Breast epithelium (tissue), 4 donors: ENCODE measurements at places on chromosomes 4 and X. TPM values are rescaled to one million over a fixed set of nuclear protein-coding genes. Genes with fewer than 3 reads are reported as not detected.

DNA sequence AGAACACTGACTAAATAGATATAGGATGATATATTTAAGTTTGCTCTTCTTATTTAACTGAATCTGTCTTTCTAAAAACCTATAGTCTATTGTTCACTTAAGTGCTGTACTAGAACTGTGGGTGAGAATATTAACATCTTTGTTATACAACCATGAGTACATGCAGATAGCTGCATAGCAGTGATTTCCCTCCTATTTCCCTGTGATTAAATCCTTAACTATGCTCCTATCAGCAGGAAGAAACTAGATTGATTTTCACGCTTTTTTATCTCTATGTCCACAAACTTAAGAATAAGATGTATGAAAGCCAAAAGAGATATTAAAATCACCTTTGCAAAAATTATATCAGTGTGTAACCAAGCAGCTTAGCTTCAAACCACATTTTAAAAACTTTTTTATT lies 11.3 kb upstream of the UGT2A3 start:
- no peak for DNase-seq
- H3K4me3 ChIP-seq = no peak overlapping the region
- no peaks in the 10 kb centered on the region for H3K4me1 ChIP-seq
- H3K27ac ChIP-seq = no peak overlapping the region
- no peaks in the 10 kb centered on the region for H3K27me3 ChIP-seq
- no peaks in the 10 kb centered on the region for H3K36me3 ChIP-seq

Gene GABRG1
- total RNA-seq = not detected

- no peaks in the 10 kb centered on the region for H3K36me3 ChIP-seq
- no peak overlapping the region for H3K4me3 ChIP-seq
- DNase-seq = no peak
- no peaks in the 10 kb centered on the region for H3K4me1 ChIP-seq
Measured at GRCh38 chrX:24241822-24242648, 71.8 kb downstream of the SUPT20HL2 start.

DNA sequence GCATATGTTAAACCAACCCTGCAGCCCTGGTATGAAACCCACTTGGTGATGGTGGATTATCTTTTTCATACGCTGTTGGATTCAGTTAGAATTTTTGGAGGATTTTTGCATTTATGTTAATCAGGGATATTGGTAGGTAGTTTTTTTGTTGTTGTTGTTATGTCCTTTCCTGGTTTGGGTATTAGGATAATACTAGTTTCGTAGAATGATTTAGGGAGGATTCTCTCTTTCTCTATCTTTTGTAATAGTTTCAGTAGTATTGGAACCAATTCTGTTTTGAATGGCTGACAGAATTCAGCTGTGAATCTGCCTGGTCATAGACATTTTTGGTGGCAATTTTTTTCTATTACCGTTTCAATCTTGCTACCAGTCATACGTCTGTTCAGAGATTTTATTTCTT lies 305.4 kb downstream of the IDS start:
- H3K27me3 ChIP-seq = no peaks in the 10 kb centered on the region
- H3K27ac ChIP-seq = no peak overlapping the region
- no peak for DNase-seq
- H3K4me1 ChIP-seq = no peaks in the 10 kb centered on the region
- peaks cover 4% of the 10 kb centered on the region for H3K36me3 ChIP-seq
- H3K4me3 ChIP-seq = no peak overlapping the region

DNA sequence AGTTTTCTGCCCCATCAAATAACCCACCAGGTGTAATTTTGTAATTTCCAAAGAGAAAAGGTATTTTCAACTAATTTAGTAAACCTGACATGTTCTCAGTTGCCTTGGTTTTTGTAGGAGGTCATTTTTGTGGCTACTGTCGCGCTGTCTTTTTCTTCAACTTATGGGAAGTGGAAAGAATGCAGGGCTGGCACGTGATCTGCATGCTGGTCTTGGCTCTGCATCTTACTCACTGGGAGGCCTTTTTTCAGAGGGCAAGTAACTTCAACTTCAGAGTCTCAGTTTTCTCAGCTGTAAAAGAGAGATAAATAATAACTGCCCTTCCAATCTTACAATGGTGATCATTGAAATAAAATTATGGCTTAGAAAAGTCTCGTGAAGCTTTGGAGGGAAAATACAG lies 109.9 kb upstream of the SMIM10 start:
- H3K27ac ChIP-seq = no peak overlapping the region
- no peaks in the 10 kb centered on the region for H3K36me3 ChIP-seq
- H3K27me3 ChIP-seq = peaks cover 33% of the 10 kb centered on the region
- H3K4me1 ChIP-seq = no peaks in the 10 kb centered on the region
- H3K4me3 ChIP-seq = no peak overlapping the region

DNA sequence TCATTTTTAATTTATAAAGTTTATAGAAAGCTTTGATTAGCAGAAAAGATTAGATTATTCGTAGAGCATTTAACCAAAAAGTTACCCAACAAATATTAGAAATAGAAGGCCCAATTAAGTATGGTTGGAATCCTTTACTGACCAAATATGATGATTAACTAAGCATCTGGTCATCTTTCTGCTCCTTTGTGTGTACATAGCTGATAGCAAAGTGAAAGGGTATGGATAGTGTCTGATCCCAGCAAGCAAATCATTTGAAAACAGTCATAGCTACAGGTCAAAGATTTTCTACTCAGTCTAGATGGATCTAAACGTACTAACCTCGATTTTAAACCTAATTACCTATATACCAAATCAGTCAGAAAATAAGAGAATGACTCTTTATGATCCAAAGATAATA lies 7.3 kb upstream of the MAB21L2 start:
- H3K36me3 ChIP-seq = no peaks in the 10 kb centered on the region
- no peaks in the 10 kb centered on the region for H3K27me3 ChIP-seq
- H3K4me1 ChIP-seq = no peaks in the 10 kb centered on the region
- no peak overlapping the region for H3K27ac ChIP-seq

DNA sequence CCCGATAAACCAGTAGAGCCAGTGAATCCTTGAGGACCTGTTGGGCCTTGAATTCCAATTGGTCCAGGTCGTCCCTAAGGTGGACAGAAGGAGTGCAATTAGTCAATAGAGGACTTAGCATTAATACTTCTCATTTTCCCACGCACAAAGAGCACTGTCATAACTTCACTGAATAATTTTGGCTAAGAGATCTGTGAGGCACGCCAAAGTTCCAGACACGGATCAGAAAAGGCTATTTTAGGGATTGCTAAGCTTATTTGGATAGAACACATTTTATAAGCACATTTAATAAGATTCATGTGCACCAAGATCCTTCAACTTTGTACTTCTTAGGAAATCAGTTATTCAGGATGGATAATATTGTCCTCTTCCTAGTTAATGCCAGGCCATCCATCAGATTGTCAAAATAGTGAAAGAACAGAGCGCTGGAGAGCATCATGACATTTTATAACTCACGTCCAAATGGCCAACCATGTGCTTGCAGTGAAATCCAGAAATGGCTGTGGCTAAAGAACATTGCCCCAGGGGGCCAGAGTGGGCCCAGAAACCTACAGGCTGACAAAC lies 129.8 kb downstream of the ATG4A start:
- no peaks in the 10 kb centered on the region for H3K36me3 ChIP-seq
- no peak overlapping the region for H3K4me3 ChIP-seq
- no peak overlapping the region for H3K27ac ChIP-seq
- no peaks in the 10 kb centered on the region for H3K4me1 ChIP-seq

Gene GRPEL1
- total RNA-seq = 20.2 TPM

GRCh38 chrX:79366556-79366872 lies 620 bp downstream of the ITM2A start:
- no peaks in the 10 kb centered on the region for H3K36me3 ChIP-seq
- H3K4me3 ChIP-seq = peak overlapping the region; percentile 60
- no peaks in the 10 kb centered on the region for H3K27me3 ChIP-seq
- no peak for DNase-seq
- no peaks in the 10 kb centered on the region for H3K4me1 ChIP-seq
- peak overlapping the region; percentile 62 for H3K27ac ChIP-seq

- H3K27ac ChIP-seq = no peak overlapping the region
- no peaks in the 10 kb centered on the region for H3K4me1 ChIP-seq
- peaks cover 34% of the 10 kb centered on the region for H3K27me3 ChIP-seq
- DNase-seq = no peak
- no peak overlapping the region for H3K4me3 ChIP-seq
Measured at GRCh38 chrX:140163371-140164159, 198.2 kb upstream of the CXorf66 start.

DNA sequence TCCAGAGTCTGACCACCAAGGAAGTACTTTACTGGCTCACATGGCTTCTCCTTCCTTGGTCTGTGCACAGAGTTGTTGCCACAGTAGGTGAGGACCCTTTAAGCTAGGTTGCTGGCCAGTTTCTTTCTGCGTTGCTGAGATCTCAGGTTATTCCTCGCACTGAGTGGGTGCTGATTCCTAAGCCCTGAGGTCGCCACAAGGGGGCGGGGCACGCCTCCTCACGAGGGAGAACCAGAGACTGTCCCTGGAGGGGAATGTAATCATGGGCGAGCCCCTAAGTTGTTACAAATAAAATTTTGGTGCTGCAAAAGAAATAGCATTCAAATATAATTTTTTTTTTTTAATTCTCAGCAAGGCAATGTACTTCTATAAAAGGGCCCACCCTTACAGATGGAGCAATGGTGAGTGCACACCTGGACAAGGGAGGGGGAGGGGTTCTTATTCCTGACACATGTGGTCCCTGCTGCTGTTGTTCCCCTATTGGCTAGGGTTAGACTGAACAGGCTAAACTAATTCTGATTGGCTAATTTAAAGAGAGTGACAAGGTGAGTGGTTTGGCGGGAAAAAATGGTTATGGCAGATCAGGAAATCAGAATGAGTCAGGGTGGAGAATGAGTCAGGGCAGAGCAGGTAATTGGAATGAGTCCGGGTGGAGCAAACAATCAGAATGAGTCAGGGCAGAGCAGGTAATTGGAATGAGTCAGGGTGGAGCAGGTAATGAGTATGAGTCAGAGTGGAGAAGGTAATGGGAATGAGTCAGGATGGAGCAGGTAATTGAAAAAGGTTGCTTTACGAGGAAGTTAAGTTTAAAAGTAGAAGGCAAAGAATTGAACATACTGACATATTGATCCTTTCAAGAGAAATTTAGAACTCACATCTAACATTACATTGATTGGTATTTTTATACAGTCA lies 107.5 kb downstream of the VSIG4 start:
- H3K4me3 ChIP-seq = no peak overlapping the region
- DNase-seq = no peak
- no peaks in the 10 kb centered on the region for H3K27me3 ChIP-seq

Gene CCDC120
- total RNA-seq = 0.80 TPM

GRCh38 chr4:134747108-134747805 lies 545.7 kb upstream of the PABPC4L start:
- no peaks in the 10 kb centered on the region for H3K4me1 ChIP-seq
- H3K27me3 ChIP-seq = no peaks in the 10 kb centered on the region
- H3K27ac ChIP-seq = no peak overlapping the region
- no peak for DNase-seq
- no peaks in the 10 kb centered on the region for H3K36me3 ChIP-seq
